ENCODE measurements at places on chromosomes 13 and 19.

- DNase-seq, result no peak
These were observed 18.6 kb downstream of the ITM2B start for GRCh38 chr13:48251611-48252081.

GRCh38 chr19:40335855-40336600 lies 12.2 kb downstream of the C19orf47 start:
- no peak for DNase-seq

DNA sequence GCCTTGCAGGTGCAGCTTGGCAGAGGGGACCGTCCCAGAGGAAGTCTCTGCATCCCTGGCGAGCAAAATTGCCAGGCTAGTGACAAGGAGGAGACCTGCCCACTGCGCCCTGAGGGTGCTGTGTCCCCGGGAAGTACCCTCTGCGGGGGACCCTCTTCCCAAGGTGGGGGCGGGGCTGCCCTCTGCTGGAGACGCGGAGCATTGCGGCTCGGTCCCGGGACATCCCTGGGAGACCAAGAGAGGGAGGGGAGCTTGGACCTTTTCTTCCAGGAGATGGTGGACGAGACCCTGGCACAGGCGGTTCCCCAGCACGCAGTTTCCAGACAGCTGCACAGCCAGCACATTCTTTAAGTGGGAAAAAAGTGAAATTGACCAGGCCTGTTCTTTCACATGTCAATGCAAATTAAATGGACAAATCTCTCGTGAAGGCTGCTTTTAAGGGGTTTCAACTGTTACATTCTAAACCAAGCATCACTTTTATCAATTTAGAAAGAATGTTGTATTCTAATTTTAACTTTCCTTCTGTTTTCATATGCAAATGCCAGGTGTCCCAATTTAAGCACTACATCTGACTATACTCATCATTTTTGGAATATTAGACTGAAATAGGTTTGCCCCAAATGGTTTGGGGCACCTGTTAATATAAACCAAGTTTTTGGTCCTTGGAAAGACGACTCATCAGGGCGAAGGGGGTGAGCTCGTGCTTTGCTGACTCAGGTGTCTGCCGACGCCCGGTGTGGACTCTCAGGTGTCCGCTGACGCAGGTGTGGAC lies 60.7 kb downstream of the MCF2L start:
- DNase-seq, result peak; percentile 25

DNA sequence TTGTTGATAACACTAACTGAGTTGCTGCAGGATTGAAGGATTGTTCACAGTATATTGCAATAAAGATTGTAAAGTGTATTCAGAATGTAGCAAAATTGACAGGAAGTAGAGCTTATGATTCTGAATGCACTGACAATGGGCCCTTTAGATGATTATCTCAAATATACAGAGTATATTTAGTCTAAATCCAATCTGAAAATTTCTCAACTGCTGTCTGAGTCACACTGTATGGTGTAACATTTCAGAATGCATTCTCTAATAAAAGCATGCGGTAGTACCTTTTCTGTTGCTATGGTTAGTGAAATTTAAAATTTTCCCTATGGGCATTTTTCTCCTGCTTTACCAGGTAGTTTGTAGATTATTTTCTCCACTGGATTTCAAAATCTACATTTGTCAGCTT lies 365.2 kb downstream of the PCDH17 start:
- no peak for DNase-seq

DNA sequence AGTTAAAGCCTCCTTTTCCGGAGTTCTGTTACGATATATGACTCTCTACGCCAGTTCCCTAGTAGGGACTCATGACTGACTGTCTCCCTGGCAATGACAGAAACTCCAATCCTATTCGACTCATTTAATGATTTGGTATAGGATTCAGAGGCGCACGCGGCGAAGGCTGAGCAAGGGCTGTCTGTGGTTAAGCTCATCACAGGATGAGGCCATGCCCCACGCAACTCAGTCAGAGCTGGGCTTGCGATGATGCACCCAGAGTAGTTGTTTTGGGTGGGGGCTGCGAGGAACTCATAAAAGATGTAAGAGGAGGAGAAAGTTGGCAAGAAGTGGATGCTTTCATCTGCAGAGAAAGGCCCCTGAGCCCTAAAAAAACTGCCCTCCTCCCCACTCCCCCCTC lies 468 bp upstream of the SERTM1 start:
- DNase-seq, result no peak

DNA sequence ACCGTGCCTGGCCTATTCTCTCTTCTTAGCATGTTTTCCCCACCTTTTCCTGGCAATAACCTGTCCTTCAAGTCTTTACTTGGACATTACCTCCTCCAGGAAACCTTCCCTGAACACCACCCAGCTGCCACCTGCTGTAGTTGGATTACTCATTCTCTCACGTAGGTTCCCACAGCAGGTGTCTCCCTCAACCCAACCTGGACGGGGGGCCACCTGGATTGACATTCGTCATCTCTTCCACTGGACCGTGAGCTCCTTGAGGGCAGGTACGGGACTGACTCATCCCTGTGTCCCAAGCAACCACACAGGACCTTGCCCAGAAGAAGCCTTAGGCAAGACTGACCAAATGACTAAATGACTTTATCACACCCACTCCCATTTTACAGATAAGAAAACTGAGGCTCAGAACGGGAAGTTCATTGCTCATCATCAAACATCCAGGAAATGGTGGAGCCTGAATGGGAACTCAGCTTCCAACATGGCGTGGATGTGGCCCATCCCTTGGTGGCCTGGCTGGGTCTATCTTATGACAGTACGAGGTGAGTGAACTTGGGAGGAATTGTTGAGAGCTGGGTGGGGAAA lies 3.5 kb upstream of the KLK6 start:
- no peak for DNase-seq

DNA sequence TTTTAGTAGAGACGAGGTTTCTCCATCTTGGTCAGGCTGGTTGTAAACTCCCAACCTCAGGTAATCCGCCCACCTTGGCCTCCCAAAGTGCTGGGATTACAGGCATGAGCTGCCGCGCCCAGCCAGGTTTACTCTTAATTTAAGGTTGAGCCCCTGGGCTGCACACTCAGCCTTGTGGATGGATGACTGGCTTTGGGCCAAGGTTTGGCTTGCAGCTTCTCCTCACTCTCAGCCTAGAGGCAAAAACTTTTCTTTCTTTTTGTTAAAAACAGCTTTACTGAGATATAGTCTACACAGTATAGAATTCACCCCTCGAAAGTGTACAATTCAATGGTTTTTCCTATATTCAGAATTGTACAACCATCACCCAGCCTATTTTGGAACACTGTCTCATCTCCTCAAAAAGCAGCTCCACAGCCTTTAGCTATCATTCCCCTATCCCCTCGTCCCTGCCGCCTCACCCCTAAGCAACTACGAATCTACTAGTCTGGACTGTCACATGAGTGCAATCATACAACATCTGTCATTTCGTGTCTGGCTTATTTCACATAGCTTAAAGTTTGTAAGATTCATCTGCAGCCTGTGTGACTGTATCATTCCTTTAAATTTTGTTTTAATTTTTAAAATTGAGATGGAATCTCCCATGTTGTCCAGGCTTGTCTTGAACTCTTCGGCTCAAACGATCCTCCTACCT lies 14.5 kb upstream of the TSPAN16 start:
- DNase-seq, result no peak

GRCh38 chr13:77751513-77752456 lies 54.3 kb downstream of the SLAIN1 start:
- DNase-seq, result peak; percentile 41

- DNase-seq, result no peak
These were observed 120.2 kb downstream of the URI1 start for GRCh38 chr19:30062065-30062906.

- DNase-seq, result no peak
These were observed 23.5 kb upstream of the CD177 start for GRCh38 chr19:43329989-43330388.

DNA sequence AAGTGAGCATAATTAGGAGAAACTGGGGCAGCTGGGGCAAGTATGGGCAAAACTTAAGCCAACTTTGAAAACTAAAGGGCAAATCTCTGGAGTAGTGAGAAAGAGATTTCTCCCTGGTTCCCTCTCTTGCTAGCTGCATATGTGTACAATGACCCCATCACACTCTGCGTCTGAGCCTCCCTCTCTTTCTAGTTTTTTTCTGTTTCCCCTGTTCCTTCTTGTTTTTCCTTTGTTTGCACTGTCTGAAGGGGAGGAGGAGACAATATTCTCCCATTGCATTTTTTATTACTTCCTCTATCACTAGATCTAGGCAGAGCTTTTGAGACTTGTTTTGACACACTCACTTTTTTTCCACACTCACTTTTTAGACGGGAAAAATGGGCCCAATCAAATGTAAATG lies 11.2 kb upstream of the CLDN10 start:
- DNase-seq, result no peak

DNA sequence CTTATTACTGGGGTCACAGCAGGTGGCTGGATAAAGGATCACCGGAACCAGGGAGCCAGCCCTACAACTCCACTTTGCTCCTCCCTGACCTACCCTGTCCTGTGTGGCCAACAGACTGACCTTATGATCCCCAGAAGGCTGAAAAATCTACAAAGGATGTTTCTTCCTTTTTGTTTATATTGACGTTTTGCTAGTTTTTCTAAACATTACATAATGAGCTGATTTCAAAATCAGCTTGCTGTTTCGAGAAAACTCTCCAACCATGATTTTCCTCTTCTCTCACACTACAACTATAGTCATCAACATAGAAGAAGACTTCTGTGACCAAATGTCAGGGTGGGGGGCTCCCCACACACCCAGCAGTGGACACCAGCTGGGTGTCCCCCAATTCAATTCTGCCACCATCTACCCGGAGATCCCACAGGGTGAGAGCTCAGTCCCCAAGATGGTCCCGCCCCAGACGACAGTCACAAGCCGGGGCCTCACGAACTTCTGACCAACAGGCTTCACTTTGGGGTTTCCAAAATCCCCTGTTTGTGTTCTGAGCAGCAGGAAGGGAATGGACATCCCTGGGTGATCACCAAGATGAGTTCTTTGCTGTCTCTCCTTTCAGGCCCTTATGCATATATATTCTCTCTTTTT lies 35.0 kb downstream of the ZNF536 start:
- DNase-seq, result no peak

- DNase-seq, result no peak
These were observed 86.5 kb downstream of the NUFIP1 start for GRCh38 chr13:44902738-44903137.

GRCh38 chr19:46756544-46756888 lies 10.3 kb upstream of the STRN4 start:
- no peak for DNase-seq

- DNase-seq, result no peak
These were observed 133.5 kb downstream of the UQCRFS1 start for GRCh38 chr19:29079356-29080032.

GRCh38 chr13:84903391-84903790 lies 895.8 kb downstream of the SLITRK6 start:
- DNase-seq, result no peak

GRCh38 chr13:111034811-111035210 lies 80.3 kb upstream of the ARHGEF7 start:
- DNase-seq, result no peak

- DNase-seq, result no peak
These were observed 231.6 kb downstream of the DCT start for GRCh38 chr13:94247890-94248289.

- DNase-seq, result no peak
These were observed 136.3 kb upstream of the SERP2 start for GRCh38 chr13:44237276-44237767.

DNA sequence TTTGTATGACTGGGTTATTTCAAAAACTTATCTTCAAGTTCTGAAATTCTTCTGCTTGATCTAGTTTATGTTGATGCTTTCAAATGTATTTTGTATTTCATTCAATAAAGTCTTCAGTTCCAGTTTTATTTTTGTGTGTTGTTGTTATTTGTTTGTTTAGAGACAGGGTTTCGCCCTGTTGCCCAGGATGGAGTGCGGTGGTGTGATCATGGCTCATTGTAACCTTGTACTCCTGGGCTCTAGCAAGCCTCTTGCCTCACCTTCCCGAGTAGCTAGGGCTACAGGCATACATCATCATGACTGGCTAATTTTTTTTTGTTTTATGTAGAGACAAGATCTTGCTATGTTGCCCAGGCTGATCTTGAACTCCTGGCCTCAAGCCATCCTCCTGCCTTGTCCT lies 40.3 kb upstream of the ARHGEF7 start:
- DNase-seq, result no peak

- no peak for DNase-seq
These were observed 228.5 kb downstream of the NDFIP2 start for GRCh38 chr13:79709471-79709870.

- DNase-seq, result no peak
These were observed 446.4 kb downstream of the DCT start for GRCh38 chr13:94033098-94033497.

DNA sequence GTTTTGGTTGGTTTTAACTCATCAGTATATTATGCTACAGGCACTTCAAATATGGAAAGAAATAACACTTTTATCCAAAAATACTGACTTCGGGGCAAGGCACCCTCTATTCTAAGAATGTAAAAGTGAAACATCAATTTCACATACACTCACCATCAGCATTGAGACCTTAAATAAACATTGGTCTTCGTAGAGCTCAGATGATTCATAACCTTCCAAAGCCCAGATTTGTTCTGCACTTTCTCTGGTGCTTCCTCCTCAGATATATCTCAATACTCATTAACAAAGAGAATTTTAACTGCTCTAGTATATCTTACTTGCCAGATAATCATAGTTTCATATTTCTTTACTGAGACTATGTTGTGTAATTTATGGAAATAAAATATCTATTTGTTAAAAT lies 794.3 kb downstream of the LIG4 start:
- no peak for DNase-seq

DNA sequence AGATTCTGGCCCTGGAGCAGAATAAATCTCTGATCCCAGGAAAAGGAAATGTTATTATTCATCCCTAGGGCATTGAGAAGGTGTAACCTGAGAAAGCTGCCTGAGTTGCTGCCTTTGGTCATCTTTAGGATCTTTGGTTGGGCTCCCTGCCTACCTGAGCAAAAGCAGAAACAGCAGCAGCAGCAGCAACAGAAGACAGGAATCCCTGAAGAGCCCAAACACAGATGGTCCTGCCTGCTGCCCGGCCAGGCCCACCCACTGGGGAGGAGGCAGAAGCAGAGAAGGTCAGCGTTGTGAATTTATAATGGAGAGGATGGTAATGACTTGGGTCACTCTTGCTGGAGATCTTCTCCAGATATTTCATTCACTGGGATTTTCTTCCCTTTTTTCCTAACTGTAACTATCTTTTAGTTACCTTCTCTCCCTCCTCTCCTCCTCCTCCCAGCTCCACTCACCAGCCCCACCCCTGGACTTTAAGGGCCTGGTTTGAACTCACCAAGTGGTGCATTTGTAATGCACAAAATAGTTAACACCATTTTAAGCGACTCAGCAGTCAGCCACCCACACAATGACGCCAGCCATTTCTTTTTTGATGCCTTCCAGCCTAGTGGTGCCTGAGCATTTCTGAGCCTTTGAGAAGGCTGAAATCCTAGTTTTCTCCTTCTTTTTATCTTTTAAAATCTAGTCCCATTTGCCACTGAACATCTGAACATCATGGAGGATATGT lies 91.7 kb downstream of the HSPH1 start:
- no peak for DNase-seq

GRCh38 chr19:456547-457110 lies 4.2 kb downstream of the SHC2 start:
- DNase-seq, result no peak

GRCh38 chr19:22335716-22336115 lies 49.5 kb downstream of the ZNF729 start:
- no peak for DNase-seq

Measured in HepG2 (cell line).